ENCODE measurements at places on chromosomes 12 and 14. TPM values are rescaled to one million over a fixed set of nuclear protein-coding genes. Genes with fewer than 3 reads are reported as not detected.
A peak's percentile ranks its signal among the peaks of the same experiment; 100 is the strongest.

GRCh38 chr12:88781909-88782308, 201.6 kb upstream of the KITLG start:
- ATAC-seq = peak; percentile 74

- ATAC-seq = no peak
Measured at GRCh38 chr12:110067531-110067930, 19.2 kb upstream of the C12orf76 start.

The INHBC gene
- total RNA-seq = 0.25 TPM

DNA sequence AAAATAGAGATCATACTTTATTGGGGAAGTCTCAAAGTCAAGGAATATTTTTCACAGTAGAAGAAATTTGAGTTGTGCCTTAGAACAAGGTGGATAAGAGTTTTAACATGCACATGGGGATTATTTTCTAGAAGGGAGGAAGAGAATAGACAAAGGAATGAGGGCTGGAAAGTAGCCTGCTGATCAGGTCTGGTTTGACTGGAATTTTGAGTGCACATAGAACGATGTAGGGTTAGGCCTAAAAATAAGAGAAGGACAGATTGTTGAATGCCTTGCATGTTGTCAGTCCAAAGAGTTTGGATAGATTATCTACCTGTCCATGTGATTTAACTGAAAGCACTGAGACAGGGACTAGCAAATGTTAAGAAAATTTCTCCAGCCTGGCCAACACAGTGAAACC, 87.2 kb downstream of the SRGAP1 start:
- ATAC-seq = no peak

DNA sequence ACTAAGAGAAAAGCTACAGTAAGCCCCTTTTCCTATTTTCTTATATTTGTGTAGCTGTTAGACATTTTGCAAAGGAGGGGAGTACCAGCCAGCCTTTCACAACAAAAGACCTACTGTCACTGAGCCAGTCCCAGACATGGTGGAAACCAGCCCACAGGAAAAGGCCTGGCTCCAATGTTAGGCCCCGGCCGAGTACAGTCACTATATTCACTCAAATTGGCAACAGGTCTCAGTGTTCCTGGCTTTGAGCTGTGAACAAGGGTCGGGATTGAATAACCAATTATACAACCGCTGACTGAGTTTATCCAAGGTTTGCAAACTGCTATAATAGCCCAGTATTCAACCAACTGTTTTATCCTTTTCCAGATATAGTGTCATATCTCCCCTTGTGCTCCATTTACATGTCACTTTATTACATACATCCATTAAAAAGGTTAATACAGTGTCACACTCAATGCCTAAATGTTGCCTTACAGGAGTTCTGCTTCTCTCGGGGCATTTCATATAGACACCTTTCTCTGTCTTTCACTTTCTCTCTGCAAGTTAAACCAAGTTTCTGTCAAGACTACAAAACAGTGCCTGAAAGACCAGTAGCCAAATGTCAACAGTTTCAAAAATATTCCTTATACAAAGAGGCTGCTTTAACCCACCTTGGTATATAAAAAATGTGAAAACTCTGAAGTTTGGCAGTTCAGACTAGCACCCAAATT, 178.1 kb downstream of the SOX5 start:
- no peak for ATAC-seq

The PDZRN4 gene
- total RNA-seq = 24.8 TPM

All from motor neuron (in vitro differentiated cells).